CD4-positive, alpha-beta T cell treated with Interleukin-17A for 4 hours (primary cell): ENCODE measurements at places on chromosomes 6 and 20.

DNA sequence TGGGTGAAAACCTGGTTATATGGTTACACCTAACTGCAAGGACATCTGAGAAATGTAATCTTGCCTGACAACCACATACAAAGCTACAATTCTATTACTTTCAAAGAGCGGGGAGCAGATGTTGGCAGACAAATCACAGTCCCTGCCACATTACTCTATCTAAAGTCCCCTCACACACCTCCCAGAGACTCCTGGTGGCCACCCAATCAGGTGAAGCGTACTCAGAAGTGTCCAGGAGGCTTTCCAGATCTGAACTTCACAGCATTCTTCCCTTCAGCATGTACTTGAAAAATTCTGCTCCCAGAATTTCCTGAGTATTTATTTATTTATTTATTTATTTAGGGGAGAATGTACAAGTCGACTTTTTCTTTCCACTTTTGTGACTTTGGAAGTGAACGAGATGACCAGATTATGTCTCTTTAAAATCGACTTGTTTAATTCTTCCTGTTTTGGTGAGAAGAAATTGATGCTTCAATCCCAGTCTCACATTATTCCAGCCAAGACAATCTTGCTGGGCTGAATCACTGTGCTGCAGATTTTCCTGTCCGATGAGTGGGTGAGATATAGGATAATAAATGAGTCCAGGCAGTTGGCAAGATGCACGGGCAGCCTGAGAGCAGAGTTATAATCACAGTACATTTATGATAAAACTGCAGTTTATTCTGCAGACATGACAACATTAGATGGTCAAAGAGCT, 46.9 kb upstream of the POPDC3 start:
- DNase-seq = no peak

DNA sequence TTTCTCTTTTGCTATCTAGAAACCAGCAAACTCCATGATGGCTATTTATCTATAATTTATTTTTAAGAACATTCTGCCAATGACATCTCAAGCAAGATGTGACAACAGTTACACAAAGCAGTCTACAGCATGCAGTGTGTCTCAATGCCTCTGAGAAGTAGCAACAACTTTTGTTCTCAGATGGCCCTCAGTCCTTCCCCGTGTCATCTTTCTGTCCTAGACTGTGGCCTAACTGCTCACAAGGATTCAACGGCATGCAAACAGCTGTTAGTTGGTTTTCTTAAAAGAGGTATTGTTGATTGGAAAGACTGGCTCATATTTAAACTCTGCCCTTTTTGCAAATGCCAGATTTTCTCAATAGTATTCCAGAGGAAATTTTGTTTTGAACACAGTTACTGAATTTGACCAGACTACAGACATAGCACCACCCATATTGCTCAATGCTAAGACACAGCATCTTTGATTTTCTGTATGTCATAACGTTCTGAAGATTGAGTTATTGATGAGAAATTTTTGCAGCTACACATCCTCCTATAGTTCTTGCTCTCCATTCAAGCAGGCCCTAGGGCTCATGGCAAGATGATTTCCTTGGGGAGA, 26.1 kb upstream of the F13A1 start:
- no peak for DNase-seq

DNA sequence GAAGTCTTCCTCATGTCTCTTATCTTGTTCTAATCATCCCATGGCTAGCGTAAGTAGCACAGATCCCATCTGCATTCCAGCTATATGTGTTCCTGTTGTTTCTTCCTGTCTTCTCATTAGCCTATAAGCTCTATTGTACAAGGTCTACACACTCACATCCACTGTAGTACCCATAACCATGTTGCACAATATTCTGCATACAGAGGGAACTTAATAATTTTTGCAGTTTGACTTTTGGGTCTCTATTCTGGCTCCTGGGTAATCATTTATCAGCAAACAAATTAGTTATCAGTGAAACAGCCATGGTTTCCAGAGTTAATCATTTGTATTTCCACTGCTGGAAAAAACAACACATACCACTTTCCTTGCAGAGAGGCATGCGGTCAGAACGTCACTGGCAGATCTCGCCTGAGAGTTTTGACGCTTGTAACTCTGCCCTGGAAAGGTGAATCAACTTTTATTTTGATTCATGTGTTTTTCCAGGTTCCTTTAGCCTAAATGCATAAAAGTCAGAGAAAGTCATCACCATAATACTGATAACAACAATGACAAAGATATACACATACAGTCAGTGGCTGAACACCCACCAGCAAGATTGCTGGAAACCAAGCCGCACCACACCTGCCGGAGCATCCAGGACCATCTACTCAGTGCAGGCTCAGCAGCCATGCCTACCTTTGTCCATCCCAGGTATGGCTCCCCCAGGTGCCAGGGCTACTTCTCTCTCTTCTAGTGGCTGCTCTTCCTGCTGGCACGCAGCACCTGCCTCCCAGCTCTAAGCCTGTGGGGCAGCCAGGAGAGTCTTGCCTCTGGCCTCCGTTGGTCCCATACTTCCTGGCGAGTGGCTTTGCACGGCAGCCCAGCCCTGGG, 158.2 kb downstream of the QRSL1 start:
- DNase-seq = no peak

GRCh38 chr20:10476319-10476724, 41.2 kb downstream of the SLX4IP start:
- DNase-seq = no peak

GRCh38 chr20:45193331-45193730, 13.5 kb upstream of the SEMG1 start:
- DNase-seq = no peak

GRCh38 chr20:1473246-1474220, 6.9 kb upstream of the NSFL1C start:
- no peak for DNase-seq

DNA sequence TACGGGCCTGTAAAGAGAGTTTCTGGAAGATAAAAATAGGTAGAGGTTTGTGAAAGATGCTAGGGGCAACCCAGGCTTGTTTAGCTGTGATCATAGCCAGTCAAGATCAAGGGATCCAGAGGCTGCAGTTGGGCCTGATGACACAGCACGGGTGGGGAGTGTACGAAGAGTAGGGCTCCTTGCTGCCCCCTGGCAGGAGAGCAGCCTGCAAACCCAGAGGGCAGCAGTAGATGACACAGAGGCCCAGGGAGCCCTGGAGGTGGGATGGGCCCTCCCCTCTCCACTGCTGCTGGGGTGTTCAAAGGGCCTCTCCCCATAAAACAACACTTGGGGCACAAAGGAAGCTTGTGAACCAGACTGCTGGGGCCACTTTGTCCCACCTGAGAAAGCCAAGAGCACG, 47.2 kb downstream of the VEGFA start:
- peak; percentile 24 for DNase-seq

DNA sequence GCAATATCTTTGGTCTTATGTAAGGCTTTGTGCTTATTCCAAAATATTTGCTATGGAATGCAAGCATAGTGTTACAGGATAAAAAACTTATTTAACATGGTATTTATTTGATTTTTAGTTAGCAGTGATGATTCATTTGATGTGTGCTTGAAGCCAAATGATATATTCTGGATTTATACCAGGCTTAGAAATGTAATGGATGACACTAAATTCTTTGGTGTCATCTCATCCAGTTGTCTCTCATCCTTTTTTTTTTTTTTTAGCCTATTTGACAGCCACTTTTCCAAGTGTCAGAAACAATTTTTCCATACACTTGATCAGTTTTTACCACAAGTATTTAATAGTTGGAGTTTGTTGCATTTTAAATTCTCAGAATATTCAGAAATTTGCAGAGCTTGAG, 515.3 kb downstream of the CDKAL1 start:
- DNase-seq = no peak

GRCh38 chr20:47993817-47994216, 208.5 kb upstream of the SULF2 start:
- no peak for DNase-seq

- DNase-seq = no peak
Observed at GRCh38 chr6:168092541-168092940, 13.5 kb upstream of the FRMD1 start.

DNA sequence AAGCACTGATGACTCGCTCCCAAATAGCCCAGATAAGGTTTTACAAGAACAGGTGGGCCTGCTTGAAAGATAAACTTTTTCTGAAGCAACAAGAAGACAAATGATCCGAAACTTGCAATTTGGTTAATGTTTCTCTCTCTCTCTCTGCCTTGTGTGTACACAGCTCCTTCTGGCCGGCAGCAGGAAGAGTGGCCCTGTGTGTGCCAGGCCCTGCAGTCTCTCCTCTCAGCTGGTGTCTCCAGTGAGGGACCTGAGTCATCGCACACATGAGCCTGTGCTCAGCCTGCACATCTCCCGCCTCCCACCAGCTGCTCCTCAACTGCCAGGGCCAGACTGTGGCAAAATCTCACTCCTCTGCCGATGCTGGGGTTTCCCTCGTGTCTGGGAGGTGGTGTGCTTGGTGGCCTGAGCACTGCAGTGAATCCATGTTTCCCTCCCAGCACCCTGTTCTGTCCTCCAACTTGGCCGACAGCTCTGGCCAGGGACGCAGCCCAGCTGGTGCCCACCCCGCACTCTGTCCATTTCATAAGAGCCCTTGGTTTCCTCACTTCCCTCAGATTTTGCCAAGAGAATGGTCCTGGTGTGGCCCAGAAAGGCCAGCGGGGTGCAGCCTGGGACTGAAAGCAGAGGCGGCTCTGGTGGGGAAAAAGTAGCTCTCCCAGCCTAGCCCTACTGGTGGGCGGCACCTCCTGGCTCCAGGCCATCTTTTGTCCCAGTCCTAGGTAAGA, 49.4 kb downstream of the ERMARD start:
- DNase-seq = no peak

- peak; percentile 37 for DNase-seq
Observed at GRCh38 chr6:42745083-42745639, 742 bp downstream of the TBCC start.

DNA sequence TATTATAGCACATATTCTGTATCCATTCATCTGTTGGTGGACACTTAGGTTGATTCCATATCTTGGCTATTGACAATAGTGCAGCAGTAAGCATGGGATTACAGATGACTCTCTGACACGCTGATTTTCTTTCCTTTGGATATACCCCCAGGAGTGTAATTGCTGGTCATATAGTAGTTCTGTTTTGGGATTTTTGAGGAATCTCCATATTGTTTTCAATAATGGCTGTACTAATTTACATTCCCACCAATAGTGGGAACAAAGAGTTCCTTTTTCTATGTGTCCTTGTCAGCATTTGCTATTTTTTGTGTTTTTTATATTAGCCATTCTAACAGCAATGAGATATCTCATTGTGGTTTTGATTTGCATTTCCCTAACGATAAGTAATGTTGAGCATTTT, 309.0 kb upstream of the JARID2 start:
- DNase-seq = no peak
